Natural killer cell treated with Interleukin-12 subunit alpha and Interleukin-12 subunit beta and Interleukin-15 and Interleukin-18, amount 100 ng/mL, for 72 hours (primary cell): ENCODE measurements at places on chromosomes 3 and 15. TPM values are rescaled to one million over a fixed set of nuclear protein-coding genes. Genes with fewer than 3 reads are reported as not detected.

The LRRN1 gene
- 0.64 TPM for total RNA-seq

DNA sequence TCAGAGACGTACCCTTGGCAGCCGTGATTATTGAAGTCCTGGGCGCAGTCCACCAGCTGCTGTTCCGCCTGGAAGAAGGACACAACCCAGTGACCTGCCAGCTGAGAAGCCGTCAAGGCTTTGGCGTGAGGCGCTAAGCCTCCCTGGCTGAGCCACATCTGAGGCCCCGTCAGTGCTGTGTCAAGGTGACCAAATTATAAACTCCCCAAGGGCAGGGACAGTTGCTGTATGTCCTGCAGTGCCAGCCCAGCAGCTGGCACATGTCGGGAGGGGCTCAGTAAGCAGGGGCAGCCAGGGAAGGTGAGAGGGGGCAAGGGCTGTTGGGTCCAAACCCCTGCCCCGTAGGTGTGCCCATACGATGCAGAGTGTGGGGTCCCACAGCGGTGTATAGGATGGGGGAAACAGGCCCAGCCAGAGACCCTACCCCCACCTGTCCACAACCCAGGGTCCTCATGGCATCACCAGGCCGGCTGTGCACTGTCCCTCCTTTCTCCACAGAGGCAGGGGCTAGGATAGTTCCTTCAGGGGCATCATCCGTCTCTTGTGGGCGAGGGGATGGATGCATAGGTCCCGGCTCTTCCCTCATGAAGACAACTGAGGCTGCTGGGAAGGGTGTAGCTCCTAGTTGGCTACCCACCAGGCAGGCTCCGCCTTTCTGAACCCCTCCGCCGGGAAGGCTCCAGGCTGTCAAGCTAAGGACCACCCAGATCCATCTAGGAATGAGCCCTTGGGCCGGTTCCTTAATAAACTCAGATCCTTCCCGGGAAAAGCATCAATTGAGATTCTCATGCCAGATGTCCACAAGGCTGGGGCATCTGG lies 13.2 kb downstream of the CTSH start:
- DNase-seq = no peak

DNA sequence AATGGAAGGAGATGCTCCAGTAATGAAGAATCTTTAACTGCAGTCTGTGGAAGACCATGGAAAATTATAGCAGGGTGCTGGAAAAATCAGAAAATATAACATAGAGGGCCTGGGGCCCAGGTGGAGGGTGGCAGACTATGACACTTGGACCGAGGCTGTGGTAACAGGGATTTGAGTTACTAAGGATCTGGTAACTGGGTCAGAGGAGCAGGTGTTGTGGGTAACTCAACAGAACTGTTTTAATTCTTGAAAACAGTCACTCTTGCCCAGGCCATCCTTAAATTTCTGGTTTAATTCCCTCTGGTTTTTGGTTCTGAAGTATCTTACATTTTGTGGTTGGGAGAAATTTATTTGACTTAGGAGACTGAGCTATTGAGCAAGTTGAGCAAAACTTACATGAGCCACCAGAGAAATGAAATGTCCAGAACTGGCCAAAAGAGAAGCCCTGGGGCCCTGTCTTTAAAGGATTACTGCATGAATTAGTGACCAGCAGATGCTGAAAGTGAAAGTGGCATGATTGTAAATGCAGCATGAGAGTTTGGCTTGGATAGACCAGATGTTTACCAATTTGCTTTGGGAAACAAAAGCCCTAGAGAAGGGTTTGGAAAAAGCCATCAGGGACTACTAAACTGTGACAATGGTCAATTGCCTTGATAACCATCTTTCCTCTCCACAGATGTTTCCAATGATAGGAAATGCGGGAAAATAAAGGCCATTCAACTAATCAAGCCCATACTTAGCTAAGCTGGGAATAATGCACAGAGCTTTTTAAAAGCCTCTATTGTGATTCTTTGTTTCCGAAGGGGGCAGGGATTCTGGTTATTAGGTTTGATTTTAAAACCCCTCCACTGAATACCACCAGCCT lies 374.9 kb upstream of the TGFBR2 start:
- DNase-seq = no peak

GRCh38 chr3:38605981-38606380 lies 43.5 kb downstream of the SCN5A start:
- no peak for DNase-seq

The DLEC1 gene
- total RNA-seq = 0.25 TPM

GRCh38 chr3:51620543-51620942 lies 50.5 kb upstream of the TEX264 start:
- DNase-seq = no peak

GRCh38 chr3:139493826-139494385 lies 17.6 kb upstream of the RBP2 start:
- DNase-seq = no peak

The ZPLD1 gene
- total RNA-seq = not detected

DNA sequence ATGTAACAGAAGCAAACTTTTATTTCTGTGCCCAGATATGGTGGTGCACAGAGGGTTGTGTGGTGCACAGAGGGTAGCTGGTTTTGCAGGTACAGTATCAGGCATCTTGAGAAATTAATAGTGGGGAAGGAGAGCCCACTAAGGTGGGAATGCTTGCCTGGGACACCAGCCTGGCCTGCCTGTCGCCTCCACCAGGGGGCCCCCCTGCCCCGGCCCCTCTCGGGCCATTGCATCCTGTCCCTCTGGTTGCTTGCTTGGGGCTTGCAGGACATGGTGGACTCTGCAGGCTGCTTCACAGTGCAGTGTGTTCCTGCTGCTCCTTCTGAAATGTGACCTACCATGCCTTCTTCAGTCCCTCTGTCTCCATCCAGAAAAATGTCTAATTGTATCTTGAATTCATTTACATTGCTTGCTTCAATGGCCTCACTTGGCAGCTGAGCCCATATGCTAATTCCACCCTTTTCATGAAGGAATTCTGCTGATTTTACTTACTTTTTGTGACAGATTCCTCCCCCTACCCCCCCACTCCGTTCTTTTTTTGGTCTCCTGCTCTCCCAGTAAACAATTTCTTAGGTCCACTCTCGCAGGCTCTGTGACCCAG lies 73.6 kb downstream of the EEFSEC start:
- DNase-seq = no peak

The NR2E3 gene
- not detected for total RNA-seq

DNA sequence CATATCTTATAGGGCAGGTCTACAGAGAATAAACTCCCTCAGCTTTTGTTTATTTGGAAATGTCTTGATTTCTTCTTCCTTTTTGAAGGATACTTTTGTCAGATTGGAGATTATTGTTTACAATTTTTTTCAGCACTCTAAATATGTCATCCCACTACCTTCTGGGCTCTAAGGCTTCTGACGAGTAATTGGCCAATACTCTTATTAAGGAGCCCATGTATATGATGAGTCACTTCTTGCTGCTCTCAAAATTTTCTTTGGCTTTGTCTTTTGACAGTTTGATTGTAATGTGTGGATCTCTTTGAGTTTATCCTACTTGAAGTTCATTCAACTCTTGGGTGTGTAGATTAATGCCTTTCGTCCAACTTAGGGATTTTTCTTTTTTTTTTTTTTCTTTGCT lies 28.9 kb upstream of the CD200R1L start:
- no peak for DNase-seq
